ENCODE measurements at places on chromosomes 5 and 9. TPM values are rescaled to one million over a fixed set of nuclear protein-coding genes. Genes with fewer than 3 reads are reported as not detected.

The FSTL4 gene
- not detected for total RNA-seq

The FBP1 gene
- 0.08 TPM for total RNA-seq

The TRIP13 gene
- total RNA-seq, result 1.1 TPM

The PCDHAC2 gene
- 0.15 TPM for total RNA-seq

The SPAAR gene
- total RNA-seq, result 0.12 TPM

The PCDHB7 gene
- 0.47 TPM for total RNA-seq

The AHRR gene
- 7.6 TPM for total RNA-seq

The NXNL2 gene
- total RNA-seq, result 0.45 TPM
